ENCODE measurements at places on chromosomes 1 and 21. TPM values are rescaled to one million over a fixed set of nuclear protein-coding genes. Genes with fewer than 3 reads are reported as not detected.

The DCST1 gene
- not detected for total RNA-seq

The UBE2U gene
- total RNA-seq: not detected

The S100A7 gene
- not detected for total RNA-seq

The COL8A2 gene
- total RNA-seq: 0.08 TPM

The DMRTA2 gene
- 0.22 TPM for total RNA-seq

The OVAAL gene
- total RNA-seq: not detected

The PADI4 gene
- total RNA-seq: not detected
